ENCODE measurements at places on chromosomes 7 and 10. TPM values are rescaled to one million over a fixed set of nuclear protein-coding genes. Genes with fewer than 3 reads are reported as not detected.

The SFRP5 gene
- polyA plus RNA-seq, result not detected

DNA sequence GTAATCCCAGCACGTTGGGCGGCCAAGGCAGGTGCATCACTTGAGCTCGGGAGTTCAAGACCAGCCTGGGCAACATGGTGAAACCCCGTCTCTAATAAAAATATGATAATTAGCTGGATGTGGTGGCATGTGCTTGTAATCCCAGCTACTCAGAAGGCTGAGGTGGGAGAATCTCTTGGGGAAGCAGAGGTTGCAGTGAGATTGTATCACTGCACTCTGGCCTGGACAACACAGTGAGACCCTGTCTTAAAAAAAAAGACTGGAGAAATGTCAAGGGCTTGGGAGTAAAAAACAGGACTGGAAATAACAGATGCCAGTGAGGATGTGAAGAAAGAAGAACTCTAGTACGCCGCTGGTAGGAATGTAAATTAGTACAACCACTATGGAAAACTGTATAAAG, 16.7 kb upstream of the NUP205 start:
- DNase-seq, result no peak

The GFRA1 gene
- polyA plus RNA-seq, result not detected

The ZCCHC24 gene
- 0.34 TPM for polyA plus RNA-seq

DNA sequence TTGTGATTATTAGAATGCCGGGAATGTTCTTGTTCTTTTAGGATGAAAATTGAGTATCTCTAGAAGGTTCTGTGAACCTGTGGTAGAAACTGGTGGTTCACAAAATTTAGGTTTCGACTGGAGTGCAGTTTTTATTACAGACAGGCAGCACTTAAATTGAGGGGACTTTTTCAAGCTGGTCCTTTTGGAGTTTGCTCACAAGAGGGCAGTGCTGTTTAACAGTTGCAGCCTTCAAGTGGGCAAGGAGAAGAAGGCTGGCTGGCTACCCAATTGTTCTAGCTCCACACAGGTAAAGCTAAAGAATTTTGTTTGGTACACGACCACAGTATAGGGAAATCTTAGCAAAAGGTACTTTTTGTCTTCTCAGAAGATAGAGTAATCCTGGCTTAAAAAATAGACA, 233.6 kb downstream of the SNX13 start:
- peak; percentile 24 for DNase-seq

- no peak for DNase-seq
These were observed 50.6 kb upstream of the LRRC18 start for GRCh38 chr10:48990226-48990625.

DNA sequence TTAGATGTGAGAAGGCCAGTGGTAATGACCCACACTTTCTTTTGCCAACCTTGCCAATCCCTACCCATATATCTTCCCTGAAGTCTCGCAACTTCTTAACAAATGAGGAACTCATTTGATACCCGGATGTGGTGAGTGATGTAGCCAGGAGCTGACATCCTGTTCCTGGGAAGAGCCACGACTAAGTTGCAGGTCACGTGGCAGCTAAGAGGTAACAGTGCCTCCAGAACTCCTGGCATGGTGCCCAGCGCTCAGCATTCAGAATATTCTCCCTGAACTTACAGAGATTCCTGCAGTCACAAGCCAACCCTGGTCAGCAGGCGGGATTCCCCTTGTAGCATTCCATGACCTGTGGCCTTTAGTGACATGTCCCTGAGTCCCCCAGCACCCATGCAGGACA, 282.5 kb downstream of the GALNT17 start:
- DNase-seq, result no peak

- DNase-seq, result no peak
These were observed 40.2 kb upstream of the PRSS58 start for GRCh38 chr7:142298009-142298408.

- DNase-seq, result no peak
These were observed 178.2 kb upstream of the NRG3 start for GRCh38 chr10:81696609-81697388.

- DNase-seq, result no peak
These were observed 144.6 kb upstream of the TMEM106B start for GRCh38 chr7:12066521-12066920.

- no peak for DNase-seq
These were observed 36.3 kb upstream of the PPP1R3A start for GRCh38 chr7:113955157-113955556.

GRCh38 chr7:6256677-6257535, 15.5 kb downstream of the CYTH3 start:
- no peak for DNase-seq

DNA sequence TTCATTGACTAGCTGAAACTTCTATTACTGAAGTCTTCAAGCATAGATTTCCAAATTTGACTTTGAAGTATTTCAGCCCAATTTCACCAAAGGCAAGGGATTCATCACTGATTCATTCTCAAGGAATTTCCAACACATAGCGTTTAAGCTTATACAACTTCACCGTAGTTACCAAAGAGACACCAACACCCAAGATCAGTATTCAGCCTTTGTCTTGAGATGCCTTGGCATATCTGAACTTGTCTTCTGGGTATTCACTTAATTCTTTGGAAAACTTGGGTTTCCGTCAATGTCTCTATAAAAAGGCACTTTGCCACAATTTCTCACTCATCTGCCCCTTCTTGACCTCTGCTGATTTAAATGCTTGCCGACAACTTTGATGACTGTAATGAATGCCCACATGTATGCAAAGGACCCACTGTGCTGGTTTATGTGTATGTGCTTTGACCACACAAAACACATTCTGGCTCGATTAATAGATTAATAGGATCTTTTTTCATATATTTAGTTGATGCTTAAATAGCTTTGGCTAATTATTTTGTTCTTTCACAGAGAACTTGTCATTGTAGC, 49.6 kb downstream of the TES start:
- DNase-seq, result no peak

The STEAP1B gene
- polyA plus RNA-seq, result 13.5 TPM

GRCh38 chr10:43176271-43176670, 38.0 kb downstream of the CSGALNACT2 start:
- no peak for DNase-seq

- DNase-seq, result peak; percentile 52
These were observed 38.1 kb upstream of the PIK3AP1 start for GRCh38 chr10:96758423-96758822.

GRCh38 chr7:123190109-123190831, 9.5 kb downstream of the SLC13A1 start:
- DNase-seq, result no peak

GRCh38 chr7:93592588-93593266, 18.2 kb upstream of the CALCR start:
- DNase-seq, result no peak

- DNase-seq, result no peak
These were observed 31.6 kb downstream of the PFKFB3 start for GRCh38 chr10:6234371-6234770.

The FAM25A gene
- polyA plus RNA-seq, result not detected

DNA sequence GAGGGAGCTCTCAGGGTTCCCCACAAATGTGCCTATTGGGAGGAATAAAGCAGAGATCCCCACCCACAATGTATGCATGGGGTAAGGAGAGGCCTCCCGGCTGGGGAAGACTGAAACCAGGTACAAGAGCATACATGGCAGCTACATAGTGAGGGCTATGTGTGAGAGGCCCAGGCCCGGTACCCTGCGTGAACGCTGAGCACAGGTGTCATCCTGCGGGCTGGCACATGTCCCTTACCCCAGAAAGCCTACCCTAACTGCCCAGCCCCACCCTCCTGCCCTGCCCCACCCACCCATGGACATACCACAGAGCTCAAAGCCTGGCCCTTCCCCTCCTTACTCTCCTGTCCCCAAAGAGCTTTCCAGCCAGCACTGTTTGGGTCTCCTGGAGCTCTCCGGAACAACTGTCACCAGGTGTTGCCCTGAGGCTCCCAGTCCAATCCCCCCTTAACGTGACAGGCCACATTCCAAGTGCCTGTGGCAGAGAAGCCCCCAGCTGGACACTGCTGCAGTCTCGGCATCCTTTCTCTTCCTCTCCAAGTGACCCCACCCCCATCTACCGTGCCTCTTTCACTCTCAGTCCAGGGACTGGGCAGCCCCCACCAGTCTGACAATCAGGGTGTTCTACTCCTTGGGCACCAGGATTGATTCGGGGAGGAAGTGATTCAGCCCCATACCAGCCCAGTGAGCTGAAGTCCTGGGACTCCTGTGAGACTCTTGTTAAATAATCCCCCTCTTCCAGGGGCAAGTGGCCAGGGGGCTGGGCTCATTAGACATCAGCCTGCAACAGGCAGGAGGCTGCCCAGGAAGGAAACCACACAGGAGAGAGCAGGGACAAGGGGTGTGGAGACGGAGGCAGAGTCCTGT, 19.6 kb downstream of the GRID1 start:
- no peak for DNase-seq

DNA sequence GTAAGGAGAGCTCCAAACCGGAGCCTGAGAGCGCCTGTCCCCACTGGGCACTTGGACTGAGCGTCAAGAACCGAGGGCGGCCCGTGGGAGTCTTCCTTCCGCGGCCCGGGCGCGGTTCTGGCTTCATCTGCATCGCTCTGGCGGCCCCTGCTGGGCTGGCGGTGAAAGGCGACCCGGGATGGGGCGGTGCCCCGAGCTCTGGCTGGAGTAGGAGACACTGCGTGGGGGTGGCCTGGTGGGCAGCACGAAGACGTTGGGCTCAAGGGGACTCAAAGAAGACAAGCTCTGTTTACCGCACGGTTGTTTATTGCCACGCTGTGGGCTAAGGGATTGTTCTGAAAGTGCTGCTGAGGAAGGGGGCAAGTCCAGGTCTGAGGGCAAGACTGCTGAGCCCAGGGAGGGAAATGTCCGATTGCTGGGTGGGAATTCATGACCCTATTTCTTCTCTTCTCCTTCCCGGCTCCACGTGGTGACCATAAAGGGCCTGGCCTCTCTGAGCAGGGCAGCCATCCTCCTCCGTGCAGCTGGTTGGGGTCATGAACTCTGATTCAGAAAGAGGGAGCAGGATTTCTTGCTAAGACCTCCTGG, 29.8 kb downstream of the PLAU start:
- DNase-seq, result peak; percentile 78

The ATRNL1 gene
- polyA plus RNA-seq, result 0.53 TPM

The KLF14 gene
- 0.36 TPM for polyA plus RNA-seq

- DNase-seq, result no peak
These were observed 133.8 kb downstream of the PON1 start for GRCh38 chr7:95190515-95190914.

DNA sequence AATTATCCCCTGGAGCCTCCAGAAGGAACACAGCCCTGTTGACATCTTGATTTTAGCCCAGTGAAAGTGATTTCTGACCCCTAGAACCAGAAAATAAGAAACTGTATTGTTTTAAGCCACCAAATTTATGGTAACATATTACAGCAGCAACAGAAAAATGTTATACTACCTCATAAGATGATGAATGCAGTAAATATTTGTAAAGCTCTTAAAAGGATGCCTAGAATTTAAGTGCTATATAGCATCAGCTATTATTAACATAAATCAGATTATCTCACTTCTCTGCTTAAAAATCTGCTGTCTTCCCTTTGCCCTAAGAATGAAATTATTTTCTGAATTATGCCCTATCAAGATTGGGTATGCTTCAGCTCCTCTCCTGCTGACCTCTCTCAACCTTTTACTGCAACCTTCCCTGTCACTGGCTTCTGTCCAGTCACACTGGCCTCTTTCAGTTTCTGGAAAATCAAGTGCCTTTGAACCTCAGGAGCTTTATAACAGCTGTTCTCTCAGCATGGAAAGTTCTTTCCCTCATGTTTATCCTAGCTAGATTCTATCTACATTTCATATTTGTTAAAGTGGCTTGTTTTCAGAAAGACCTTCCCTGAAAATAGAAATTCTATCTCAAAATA, 78.9 kb downstream of the GPR37 start:
- DNase-seq, result no peak

The OR9A2 gene
- polyA plus RNA-seq, result not detected

The PNLIPRP2 gene
- not detected for polyA plus RNA-seq

The UPK3BL2 gene
- 1.9 TPM for polyA plus RNA-seq

DNA sequence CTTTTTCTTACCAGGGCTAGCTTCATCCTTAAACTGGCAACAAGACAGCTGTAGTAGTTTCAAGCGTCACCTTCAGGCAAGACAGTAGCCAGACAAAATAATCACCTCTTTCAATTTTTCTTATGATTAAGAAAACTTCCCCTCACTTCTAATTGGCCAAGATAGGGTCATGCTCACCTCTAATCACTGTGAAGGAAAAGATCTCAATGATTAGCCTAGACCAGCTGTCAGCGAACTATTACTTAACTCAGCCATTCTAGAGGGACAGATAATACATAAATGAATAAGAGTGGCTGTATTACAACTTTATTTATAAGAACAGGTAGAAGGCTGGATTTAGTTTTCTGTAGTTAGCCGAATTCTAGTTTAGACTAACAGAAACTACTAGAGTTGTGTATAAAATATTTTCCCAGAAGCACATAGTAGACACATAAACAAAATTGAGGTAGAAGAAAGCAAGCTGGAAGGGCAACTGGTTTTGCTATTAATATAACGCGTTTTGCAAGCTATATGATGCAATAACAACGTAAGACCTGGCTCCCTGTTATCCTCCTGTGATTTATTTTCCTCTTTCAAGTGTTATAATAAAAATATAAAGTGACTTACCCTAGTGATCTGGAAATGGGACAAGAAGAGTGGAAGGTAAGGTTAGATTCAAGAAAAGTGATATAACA, 64.3 kb downstream of the ELAPOR2 start:
- no peak for DNase-seq

GRCh38 chr10:62736168-62736546, 68.4 kb upstream of the ADO start:
- no peak for DNase-seq

DNA sequence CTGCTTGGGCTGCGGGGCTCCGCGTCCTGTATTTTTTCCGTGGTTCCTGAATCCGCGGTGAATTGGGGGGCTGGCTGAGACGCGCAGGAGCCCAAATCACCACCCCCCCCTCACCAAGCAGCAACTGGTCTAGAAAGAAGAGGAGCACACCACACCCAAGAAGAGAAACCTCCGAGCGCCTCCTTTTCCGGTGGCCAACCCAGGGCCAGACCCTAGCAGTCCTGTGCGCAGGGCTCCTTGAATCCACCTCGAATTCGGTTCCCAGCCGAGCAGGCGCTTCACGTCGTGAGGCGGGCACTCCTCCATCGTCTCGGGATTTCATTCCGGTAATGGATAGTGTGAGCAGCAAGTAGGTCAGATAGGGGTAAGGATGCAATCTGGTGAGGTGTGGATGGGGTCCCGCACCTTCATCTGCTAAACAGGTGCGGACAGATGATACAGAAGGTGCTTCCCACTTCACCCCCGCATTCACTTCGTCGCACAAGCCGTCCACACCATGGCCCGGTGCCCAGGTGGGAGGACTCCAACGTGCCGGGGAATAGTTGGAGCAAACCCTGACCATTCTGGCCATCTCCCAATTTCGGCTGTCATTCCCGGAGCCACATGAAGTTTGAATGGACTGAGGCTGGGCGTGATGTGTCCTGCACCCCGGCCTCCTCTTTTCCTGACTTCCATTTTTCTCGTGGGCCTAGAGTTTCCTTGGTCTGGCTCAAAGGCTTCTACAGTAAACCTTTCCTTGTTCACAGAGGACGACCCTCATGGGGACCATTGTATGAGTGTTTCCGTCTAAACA, 19.8 kb upstream of the ZNF273 start:
- DNase-seq, result no peak

DNA sequence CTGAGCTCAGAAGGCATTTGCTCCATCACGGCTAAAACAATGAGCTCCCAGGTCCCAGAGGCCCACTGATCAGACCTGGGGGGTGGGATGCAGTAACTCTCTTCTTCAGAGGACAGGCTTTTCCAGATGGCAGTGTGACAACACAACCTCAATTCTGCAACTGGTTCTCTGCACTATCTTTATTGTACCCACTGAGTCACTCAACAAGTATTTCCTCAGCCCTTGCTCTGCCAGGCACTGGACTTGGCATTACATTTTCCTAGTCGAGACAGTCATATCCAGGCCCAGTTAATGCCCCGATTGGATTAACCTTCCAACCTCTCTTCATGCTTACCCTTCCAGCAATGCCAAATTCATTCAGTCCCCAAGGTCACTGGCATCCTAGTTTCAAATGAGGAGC, 72.6 kb downstream of the JAZF1 start:
- DNase-seq, result no peak
